NCI-H2081 treated with DMSO at 0.1 percent for 48 hours (cell line): ENCODE measurements at places on chromosomes 7 and 10.

DNA sequence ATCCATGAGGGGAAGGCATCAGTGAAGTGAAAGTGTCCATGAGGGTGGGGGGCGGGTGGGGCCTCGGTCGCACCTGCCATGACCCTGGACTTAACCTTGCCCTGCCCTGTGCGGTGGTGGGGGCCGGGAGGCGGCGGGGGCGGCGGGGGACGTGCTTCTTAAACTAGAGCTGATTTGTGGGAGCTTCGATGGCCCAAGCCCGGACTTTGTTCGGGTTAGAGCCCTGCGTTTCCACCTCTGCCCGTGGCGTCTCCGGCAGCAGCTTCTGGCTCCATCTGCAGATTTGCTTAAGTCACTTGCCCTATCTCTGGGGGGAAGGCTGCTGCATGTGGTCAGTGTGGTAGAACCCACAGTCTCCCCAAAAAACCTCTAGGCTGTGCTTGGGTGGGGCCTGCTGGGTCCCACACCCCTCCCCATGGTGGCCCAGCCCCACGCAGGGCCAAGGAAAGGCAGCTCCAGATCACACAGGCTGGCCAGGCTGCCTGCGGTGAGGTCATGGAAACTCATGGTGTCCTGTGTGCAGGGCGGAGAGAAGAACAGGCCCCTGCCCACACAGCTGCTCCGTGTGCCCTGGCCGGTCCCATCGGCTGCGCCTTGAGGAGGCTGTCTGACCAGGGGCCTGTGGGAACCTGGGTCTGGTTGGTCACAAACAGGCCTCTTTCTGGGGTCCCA lies 93.2 kb downstream of the INPP5A start:
- no peak for DNase-seq

DNA sequence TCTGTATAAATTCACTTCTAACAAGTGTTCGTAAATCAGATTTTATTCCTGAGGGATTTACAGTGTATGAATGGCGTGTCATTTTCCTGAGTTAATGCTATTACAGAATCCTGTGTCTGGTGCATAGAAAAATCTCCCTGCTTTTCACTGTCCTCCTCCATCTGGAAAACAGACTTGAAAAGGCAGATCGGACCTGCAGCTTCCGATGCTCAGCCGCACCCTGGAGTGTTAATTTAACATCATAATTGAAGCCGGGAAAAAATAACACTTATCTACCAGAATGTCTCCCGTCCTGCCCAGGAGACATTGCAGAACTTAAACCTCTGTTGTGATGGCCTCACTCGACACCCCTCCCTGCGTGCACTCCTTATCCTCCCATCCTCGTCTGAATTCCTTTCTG lies 442.1 kb upstream of the FOXK1 start:
- DNase-seq = no peak

GRCh38 chr10:80552151-80552646 lies 14.5 kb downstream of the SH2D4B start:
- no peak for DNase-seq

DNA sequence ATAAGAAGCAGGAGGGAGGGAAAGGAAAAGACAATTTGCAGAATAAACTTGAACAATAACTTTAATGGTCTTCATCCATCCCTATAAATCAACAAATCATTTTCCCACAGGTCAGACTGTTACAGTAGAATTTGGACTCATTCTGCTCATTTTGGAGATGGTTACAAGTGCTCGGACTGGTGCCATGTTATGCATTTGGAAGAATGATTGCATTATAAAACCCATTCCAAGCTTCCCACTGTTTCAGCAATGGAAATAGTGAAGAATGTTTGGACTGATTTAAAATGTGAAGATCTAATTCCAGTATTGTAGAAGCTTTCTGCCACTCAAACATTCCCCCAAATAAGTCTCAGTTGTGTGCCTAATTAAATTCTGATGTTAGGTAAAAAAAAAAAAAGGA lies 99.7 kb upstream of the ZEB1 start:
- DNase-seq = no peak

DNA sequence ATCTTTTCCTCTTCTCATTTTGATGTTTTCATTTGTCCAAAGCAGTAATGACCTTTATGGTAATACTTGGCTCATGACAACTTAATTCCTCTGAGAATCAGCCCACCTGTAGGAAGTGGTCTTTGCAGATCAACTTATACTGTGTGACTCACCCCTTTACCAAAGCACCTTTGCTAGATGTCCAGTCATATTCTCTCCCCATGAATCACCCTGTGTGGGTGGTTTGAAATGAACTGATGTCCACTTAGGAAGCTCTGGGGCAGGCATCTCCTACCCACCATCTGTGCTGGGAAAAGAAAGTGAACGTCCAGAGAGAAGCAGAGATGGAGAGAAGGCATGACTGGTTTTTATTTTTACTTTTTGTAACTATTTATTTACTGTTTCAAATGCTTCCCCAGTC lies 410.3 kb downstream of the KIF20B start:
- no peak for DNase-seq

GRCh38 chr10:15491856-15492642 lies 121.0 kb upstream of the FAM171A1 start:
- no peak for DNase-seq

DNA sequence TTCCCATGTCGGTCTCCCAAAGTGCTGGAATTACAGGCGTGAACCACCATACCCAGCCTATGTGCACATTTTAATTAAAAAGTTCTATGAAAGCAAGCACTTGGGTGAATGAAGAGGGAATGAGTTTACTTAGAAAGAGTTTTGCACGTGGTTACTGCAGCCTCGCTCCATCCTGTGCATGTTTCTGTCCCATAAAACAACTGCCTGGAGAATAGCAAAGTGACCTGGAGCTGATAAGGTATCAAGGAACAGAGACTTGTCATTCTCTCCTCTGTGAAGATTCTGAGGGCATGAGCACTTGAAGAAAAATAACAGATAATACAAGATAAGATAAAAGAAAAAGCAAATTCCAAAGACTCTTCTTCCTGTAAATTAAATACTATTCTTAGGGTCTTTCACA lies 112.2 kb upstream of the JCAD start:
- no peak for DNase-seq

GRCh38 chr7:36048902-36049240 lies 104.2 kb upstream of the EEPD1 start:
- DNase-seq = no peak

GRCh38 chr10:72318418-72319262 lies 36.1 kb downstream of the DNAJB12 start:
- no peak for DNase-seq

DNA sequence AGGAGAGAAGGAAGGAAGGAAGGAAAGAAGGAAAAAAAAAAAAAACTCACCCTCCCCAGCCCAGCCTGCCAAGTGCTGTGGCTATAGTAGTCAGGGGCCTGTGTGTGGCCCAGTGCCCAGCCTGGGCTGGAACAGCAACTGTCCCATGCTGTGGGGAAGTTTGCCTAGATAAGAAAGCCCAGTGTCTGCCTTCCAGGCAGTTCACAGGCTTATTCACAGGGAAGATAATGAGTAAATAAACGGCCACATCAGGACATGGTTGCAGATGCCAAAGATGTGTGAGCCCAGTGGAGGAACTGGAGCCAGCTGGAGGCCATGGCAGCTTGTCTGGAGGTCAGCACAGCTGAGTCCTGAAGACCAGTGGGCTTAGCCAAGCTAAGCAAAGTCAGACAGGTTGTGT lies 132.4 kb upstream of the FOXK1 start:
- DNase-seq = no peak

DNA sequence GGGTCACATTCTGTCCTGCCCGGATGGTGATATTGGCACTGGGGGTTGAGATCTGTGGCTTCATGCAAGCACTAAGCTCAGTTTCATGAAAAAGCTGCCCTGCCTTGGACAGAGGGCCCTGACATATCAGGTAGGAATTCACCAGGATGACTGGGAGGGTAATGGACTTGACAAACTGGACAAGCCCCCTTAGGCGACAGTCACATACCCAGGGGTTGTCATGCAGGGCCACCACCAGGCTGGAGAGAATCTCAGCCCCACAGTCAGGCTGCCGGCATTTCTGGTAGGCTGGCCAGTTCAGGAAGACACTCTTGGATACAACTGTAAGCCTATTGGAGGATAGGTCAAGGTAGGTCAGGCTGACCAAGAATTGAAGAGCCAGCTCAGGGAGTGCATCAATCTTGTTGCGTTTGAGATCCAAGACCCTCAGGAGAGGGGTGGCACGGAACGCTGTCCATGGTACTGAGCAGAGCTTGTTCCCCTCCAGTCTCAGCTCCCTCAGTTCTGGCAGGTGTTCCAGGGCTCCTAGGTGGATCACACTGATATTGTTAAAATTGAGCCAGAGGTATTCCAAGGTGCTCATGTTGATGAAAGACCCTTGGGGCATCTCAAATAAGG lies 824 bp downstream of the LRIT2 start:
- DNase-seq = no peak

DNA sequence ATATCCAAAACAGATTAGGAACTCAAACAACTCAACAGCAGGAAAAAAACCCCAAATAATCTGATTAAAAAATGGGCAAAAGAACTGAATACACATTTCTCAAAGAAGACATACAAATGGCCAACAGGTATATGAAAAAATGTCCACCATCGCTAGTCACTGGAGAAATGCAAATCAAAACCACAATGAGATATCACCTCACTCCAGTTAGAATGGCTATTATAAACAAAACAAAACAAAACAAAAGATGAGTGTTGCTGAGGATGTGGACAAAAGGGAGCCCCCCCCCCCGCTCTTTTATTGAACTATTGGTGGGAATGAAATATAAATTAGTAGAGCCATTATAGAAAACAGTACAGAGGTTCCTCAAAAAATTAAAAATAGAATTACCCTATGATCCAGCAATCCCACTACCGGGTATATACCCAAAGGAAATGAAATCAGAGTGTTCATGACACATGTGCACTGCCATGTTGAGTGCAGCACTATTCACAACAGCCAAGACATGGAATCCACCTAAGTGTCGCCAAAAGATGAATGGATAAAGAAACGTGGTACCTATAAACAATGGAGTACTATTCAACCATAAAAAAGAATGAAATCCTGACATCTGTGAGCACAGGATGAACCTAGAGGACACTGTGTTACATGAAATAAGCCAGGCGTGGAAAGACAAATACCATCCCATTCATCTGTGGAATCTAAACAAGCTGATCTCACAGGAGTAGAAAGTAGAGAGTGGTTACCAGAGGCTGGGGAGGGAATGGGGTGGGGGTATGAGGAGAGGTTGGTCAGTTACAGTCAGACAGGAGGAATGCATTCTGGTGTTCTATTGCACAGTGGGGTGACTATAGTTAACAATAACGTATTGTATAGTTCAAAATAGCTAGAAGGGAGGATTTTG lies 78.1 kb upstream of the RHEB start:
- no peak for DNase-seq

- no peak for DNase-seq
Measured at GRCh38 chr10:9786576-9786975, 1231.1 kb upstream of the CELF2 start.

GRCh38 chr7:42693722-42694121 lies 218.1 kb downstream of the C7orf25 start:
- DNase-seq = no peak

DNA sequence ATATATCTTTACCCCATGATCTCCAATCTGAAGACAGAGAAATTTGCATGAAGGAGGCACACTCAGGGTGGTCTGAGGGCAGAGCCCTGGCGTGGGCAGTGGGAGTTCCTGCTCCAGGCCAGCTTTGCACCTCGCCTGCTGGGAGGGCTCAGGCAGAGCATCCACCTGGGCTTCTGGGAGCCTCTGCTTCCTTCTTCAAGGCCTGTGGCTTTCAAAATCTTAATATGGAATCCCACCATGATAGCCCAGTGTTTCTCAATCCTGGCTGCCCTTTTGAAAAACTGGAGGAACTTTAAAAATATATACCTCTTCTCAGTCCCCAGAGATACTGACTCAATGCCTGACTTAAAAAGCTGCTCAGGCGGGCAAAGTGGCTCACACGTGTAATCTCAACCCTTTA lies 36.7 kb upstream of the PSAP start:
- DNase-seq = no peak

DNA sequence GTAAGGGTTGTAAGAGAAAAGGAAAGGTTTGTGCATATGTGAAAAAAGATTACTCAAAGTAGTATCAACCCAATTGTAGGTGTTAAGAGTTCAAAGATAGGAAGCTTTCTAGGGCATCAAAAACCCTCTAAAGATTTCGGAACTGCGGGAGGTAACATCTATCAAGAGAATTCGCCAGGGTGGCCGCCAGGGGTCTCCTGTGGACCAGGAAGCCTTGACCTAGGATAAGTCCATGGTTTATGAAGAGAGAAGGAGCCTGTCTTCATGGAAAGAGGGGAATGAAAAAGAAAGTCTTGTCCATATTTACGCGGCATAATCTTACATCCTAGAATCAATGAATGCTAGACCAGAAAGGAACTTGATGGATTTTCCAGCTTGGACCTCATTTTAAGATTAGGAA lies 140.7 kb upstream of the CALCR start:
- no peak for DNase-seq

GRCh38 chr10:51706225-51706624 lies 6.8 kb upstream of the CSTF2T start:
- DNase-seq = no peak

DNA sequence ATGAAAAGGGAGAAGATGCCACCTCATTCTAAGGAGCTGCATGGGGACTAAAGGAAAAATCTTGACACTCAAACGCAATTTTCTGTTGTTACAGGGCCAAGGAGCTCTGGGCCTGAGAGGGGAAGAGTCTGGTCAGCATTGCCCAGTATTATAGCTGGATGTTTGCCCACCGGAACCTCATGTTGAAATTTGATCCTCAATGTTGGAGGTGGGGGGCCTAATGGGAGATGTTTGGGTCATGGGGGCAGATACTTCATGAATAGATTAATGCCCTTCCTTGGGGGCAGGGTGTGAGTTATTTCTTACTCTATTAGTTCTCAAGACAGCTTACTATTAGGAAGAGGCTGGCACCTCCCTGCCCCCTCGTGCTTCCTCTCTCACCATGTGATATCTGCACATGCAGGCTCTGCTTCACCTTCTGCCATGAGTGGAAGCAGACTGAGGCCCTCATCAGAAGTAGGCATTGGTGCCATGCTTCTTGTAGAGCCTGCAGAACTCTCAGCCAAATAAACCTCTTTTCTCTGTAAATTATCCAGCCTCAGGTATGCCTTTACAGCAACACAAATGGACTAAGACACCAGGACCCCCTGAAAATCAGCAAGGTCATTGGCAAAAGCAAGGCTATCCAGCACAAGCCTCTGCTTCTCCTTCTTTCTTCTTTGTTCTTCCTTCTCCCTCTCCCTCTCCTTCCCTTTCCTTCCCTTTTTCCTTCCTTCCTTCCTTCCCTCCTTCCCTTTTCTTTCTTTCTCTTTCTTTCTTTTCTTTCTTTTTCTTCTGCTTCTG lies 15.1 kb downstream of the GCK start:
- no peak for DNase-seq

DNA sequence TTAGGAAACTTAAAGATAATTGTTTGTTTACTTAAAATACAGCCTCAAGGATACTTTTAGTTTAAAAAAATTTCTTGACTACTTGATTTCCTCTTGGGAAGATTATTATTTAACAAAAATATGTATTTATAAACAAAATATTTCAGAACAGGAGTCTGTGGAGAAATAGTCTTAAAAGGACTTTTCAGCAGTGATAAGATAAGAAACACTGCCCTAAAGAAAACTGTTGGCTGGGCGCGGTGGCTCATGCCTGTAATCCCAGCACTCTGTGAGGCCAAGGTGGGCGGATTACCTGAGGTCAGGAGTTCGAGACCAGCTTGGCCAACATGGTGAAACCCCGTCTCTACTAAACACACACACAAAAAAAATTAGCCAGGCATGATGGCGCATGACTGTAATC lies 22.6 kb upstream of the HERPUD2 start:
- DNase-seq = no peak
